Activated CD8-positive, alpha-beta memory T cell treated with anti-CD3 and anti-CD28 coated beads for 24 hours (primary cell): ENCODE measurements at places on chromosomes 7 and 10.

DNA sequence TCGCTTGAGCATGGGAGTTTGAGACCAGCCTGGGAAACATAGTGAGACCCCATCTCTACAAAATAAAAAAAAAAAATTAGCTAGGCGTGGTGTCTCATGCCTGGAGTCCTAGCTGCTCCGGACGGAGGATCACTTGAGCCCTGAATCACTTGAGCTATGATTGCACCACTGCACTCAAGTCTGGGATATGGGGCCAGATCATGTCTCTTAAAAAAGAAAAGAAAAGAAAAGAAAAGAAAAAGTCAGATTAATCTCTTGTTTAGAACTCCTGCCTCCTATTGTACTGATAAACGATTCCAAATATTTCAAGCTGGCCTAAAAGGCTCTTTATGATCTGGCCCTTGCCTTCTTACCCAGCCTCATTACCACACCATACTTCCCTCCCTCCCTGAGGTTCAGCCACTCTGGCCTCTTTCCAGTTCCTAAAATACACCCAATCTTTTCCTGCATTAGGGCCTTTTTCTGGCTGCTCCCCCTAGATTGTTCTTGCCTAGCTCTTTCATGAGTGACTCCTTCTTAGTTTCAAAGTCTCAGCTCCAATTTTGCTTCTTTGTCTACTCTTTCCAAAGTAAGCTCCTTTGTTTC is 41.7 kb downstream of the VCL start:
- DNase-seq, result no peak

- no peak for DNase-seq
Measured at GRCh38 chr7:94095316-94096009, 91.3 kb upstream of the BET1 start.

DNA sequence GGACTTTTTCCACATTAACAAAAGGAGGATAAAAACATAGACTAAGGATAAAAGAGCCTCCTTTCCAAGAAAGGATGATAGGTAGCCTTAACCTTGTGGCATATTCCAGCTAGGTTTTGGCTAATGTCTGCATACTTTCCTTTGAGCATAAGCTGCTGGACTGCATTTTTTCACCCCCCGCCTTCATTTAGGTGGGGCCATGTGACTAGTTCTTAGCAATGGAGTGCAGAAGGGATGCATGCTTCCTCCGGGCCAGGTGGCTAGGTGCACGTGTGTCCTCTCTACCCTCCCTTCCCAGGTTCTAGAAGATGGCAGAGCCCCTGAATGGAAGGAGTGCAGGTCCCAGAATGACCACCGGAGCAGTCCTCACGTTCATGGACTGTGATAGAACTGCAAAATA is 59.8 kb downstream of the BPGM start:
- no peak for DNase-seq

GRCh38 chr7:85510287-85510686 is 323.4 kb upstream of the SEMA3D start:
- DNase-seq, result no peak

GRCh38 chr10:108598320-108598695 is 1325.0 kb downstream of the XPNPEP1 start:
- DNase-seq, result no peak

- DNase-seq, result no peak
Measured at GRCh38 chr10:116637830-116638229, 17.1 kb downstream of the PNLIPRP2 start.

- DNase-seq, result no peak
Measured at GRCh38 chr7:158642149-158642548, 54.5 kb upstream of the PTPRN2 start.

DNA sequence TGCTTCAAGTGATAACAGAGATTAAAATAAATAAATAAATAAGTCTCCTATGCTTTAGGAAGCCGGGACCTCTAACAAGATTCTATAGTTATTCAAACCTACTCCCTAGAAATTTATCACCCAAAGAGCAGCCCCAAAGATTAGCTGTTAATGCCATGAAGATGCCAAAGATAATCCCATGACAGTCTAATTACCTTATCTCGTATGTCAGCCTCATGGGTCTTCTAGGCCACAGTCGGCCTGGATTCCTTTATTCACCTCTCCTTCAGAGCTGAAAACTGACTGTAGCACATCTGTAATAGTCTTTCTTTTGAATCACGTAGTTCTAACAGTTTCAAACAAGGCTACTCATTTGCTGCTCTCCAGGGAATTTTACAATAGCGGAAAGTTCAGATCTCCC is 24.2 kb downstream of the COL1A2 start:
- DNase-seq, result no peak

DNA sequence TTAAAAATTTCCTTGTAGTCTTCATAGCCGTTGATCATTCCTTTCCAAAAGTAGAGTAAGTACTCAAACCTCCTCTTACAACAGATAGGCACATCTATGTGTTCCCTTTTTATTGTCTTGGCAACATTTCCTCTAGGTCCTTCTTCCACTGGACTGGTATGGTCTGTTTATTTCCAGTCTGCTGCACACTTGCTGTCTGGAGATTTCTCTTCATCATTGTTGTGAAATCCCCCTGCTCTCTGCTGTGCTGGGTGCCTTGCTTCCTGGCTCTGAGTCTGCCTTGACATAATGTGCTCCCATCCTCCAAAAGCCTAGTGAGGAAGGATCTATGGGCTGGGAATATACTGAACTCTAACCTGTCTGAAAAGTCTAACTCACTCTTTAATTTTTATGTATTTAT is 545.3 kb upstream of the VSTM2A start:
- no peak for DNase-seq

DNA sequence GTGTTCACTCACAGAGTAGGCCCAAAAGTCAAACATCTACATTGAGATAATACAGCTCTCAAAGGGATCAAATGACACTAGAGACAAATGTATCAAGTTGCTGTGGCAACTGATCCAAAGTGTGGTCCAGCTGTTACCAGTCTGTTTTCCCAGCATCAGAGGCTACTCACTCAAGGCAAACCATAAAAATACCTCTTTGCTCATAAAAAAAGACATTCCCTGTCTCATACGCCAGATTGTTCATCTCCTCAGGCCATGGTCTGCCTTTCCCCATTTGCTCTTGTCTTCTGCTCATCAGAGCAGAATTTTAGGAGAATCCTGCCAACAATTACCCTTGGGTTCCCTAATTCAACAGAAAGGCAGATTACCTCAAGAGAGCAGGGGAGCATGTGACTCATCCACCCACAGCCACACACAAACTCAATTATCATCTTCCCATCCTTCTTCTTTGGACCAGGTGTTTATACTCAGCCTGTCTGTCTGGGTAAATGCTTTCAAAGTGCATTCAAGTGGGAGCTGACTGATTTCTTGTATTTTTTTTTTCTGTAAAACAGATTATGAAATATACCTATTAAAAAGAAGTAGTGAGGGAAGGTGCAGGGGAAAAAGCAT is 226.5 kb upstream of the HPS1 start:
- DNase-seq, result no peak
